CD8-positive, alpha-beta T cell (primary cell): ENCODE measurements at places on chromosomes 5 and 9.

- no peak for DNase-seq
Measured at GRCh38 chr5:124905256-124906130, 159.1 kb upstream of the ZNF608 start.

DNA sequence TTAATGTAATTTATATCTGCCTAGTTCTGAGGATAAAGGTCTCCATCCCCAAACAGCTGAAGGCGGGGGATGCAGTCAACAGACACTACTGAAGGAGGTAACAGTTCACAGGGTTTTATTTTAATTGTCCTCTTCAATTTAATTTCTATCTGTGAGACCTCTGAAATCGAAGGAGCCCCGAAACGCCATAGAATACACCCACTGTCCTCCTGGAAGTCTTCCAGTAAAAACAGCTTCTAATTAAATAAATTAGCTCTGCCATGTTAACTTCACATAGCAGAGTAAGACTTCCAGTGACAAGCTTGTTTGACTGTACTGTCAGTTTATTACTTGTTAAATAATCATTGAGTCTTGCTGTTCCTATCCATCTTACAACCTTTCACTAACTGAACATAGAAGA lies 193.5 kb downstream of the SEC61B start:
- no peak for DNase-seq

- DNase-seq, result no peak
Measured at GRCh38 chr9:28163619-28164018, 590.3 kb upstream of the C9orf72 start.

DNA sequence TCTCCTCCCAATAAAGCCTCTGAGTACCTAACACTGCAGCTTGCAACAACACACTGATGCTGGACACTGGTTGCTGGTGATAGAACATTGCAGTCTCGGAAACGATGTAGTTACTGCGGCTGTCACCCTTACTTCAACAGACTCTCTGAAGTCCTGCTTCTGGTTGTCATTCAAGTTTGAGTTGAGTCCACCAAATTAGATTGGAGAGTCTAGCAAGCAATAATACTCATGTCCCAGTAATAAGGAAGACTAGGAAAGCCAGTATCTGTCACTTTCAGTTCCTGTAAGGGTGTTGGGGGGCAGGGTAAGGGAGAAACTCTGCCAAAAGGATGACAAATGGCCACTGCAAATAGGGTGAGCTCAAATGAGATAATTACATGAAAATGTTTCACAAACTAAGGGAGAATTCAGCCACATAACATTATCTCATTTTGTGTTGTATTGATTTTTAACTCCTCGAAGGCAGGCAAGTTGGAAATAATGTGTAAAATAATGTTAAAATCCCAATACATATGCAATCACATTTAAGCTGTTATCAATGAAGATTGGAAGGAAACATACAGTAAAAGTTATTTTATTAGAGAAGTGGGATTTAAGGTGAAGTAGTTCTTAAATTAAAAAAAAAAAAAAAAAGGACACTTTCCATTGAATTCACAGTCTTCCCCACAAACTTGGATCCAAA lies 849 bp upstream of the IFT74 start:
- no peak for DNase-seq

DNA sequence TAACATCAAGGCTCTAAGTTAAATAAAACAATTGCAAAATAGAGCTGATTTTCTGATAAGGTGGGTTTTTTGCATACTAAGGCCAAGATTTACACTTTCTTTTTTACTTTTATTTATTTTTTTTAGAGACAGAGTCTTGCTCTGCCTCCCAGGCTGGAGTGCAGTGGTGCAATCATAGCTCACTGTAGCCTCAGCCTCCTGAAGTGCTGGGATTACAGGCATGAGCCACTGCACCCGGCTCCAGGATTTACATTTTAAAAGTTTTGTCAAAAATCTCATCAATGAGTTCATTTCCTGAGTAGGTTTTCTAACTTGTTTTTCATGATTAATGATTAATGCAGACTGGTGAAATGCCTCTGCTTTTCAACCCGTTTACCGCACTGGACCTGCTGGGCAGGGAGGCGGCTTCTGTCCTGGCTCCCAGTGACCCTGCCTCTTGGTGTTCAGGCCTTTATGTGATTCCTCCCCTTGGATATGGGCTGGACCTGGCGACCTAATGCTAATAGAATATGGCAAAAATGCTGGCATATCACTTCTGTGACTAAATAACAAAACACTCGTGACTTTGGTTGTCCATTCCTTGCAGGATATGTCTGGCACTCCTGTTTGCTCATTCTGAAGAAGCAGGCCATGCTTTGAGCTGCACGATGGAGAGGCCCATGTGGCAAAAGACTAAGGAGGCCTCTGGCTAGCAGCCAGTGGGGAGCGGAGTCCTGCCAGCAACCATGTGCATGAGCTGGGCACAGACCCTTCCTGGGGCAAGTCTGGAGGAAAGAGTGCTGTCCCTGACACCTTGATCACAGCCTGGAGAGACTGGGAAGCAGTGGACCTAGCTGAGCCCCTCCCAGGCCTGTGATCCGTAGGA lies 72.2 kb upstream of the PTCH1 start:
- DNase-seq, result no peak

- no peak for DNase-seq
Measured at GRCh38 chr9:20243841-20244240, 378.5 kb downstream of the MLLT3 start.

- no peak for DNase-seq
Measured at GRCh38 chr5:37136694-37137093, 112.5 kb downstream of the CPLANE1 start.

DNA sequence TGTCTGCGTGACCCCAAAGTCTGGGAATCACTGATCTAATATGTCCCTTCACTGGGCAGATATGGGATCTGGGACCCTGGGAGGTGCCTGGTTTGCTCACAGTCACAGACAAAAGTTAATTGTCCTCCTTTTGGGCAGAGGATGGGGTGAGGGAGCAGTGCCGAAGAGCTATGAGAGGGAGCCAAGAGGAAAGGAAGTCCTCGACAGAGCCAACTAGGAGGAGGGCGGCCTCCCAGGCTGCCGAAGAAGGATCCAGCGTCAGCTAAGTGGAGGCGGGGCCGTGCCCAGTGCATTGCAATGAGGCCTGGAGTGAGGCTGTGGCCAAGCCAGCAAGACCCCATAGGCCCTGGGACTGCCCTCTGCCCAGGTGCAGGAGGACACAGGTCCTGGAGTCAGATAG lies 11.4 kb downstream of the AIF1L start:
- no peak for DNase-seq

GRCh38 chr9:73325983-73326382 lies 174.3 kb downstream of the ANXA1 start:
- DNase-seq, result no peak

GRCh38 chr9:126614455-126615244 lies 922 bp downstream of the LMX1B start:
- no peak for DNase-seq

DNA sequence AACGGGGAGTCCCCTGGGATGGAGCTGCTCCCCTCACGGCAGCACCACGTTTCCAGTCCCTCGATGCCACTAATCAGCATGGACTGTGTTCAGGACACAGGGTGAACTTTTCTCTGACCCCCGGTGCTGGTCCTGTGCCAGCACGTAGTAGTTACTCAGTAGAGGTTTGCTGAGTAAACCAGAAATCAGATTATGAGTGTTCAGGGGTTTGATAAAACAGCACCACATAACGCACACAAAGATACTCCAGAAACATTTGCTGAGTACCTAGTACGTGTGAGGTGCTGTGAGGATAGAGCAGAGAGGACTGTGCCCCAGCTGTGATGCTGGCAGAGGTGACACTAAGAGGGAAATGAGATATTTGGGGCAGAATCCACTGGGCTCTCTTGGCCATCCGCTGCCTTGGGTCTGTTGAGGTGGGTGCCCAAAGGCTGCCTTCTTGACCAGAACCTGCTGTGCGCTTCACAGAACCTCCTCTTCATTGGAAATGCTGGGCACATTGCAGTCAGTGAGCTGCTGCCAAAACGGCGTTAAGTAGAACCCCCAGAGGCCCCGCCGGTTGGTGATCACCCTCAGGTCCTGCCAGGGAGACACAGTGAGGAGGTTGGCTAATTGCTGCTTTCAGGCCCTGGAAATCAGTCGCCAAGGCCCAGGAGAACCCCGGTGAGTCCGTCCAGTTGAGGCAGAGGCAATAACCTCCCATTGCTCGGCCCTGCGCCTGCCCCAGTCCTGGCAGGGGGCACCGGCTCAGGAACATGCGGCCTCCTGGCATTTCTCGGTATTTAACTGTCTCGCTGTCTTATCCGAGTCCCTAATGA lies 49.4 kb downstream of the NEURL1B start:
- no peak for DNase-seq

GRCh38 chr5:87053146-87053545 lies 214.5 kb upstream of the RASA1 start:
- DNase-seq, result no peak

GRCh38 chr9:84935528-84936117 lies 266.1 kb downstream of the NTRK2 start:
- no peak for DNase-seq

GRCh38 chr9:114214686-114215414 lies 59.5 kb downstream of the COL27A1 start:
- DNase-seq, result no peak

GRCh38 chr5:83035373-83036100 lies 41.7 kb downstream of the TMEM167A start:
- no peak for DNase-seq
